ENCODE measurements at places on chromosomes 11 and 22.

DNA sequence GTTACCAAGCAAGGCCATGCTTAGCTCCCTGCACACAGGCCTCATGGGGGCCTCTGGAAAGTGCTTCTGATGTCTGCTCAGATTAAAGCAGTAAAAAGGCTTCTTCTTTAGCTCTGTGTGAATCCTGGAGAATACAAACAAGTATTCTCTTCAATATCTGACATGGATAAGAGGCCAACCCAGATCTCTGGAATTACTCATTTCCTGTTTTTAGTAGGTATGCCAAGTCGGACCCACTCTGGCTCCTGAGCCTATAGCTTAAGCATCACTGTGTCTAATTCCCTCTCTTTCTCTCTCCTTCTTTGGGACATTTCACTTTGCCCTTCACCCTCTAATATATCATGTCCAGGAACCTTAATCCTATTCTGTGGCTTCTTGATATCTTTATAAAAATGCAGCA lies 529.6 kb upstream of the CCDC90B start:
- DNase-seq, result no peak

DNA sequence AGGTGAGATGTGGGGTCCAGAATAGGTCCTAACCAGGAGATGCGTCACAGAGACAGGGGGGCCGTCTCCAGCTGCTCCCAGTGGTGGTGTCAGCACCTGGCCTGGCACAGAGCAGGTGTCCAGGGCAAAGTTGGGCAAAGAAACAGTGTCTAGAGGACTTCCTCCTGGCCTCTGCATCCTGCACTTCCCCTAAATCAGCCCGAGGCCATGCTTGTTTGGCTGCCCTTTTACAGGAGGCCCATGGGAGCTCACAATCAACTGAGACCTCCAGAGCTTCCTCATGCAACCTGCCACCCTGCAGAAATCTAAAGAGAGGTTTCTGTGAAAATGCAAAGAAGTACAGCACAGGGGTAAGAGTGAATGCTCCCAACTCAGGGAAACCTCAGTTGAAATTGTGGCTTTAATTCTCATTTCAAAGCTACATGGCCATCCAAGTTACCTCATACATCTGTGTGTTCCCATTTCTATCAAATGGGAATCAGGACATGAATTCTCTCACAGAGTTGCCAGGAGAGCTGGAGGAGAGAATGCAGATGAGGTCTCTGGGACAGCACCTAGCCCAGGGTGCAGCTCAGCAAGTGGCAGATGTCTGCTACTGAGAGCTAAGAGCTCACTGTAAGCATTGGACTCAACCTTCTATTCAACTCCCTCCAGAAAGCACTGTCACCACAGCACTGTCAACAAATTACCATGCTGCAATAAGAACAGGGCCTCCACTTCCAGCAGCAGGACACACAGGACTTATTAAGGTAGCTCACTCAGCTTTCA lies 32.6 kb downstream of the TCIRG1 start:
- no peak for DNase-seq

DNA sequence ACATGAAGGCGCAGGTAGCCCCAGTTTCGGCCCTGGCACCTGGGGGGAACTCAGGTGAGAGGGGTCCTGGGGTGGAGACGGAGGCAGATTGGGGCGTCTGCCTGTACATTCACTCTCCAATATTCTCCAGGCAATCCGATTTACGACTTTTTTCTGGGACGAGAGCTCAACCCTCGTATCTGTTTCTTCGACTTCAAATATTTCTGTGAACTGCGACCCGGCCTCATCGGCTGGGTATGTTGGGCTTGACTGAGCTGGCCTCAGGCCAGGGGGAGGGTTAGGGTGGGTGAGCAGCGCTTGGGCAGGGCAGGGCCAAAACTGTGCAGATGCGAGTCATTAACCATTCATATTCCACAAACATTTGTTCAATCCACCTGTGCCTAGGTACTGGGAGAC lies 1.7 kb downstream of the TM7SF2 start:
- DNase-seq, result no peak

DNA sequence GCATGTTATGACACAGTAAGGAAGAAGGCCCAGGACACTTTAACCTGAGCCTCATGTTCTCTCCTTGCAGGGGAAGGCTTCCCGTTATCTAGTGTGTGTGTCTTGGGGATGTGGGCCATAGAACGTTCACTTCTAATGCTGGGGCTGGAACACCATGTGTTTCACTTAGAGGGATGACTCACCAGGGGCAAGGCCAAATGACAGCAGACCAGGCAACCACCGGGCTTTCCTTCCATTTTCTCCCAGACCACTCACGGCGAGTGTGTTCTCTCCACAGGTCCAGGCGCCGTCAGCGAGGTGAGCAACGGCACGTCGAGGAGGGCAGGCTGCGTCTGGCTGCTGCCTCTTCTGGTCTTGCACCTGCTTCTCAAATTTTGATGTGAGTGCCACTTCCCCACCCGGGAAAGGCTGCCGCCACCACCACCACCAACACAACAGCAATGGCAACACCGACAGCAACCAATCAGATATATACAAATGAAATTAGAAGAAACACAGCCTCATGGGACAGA lies 964.4 kb downstream of the NTM start:
- no peak for DNase-seq

DNA sequence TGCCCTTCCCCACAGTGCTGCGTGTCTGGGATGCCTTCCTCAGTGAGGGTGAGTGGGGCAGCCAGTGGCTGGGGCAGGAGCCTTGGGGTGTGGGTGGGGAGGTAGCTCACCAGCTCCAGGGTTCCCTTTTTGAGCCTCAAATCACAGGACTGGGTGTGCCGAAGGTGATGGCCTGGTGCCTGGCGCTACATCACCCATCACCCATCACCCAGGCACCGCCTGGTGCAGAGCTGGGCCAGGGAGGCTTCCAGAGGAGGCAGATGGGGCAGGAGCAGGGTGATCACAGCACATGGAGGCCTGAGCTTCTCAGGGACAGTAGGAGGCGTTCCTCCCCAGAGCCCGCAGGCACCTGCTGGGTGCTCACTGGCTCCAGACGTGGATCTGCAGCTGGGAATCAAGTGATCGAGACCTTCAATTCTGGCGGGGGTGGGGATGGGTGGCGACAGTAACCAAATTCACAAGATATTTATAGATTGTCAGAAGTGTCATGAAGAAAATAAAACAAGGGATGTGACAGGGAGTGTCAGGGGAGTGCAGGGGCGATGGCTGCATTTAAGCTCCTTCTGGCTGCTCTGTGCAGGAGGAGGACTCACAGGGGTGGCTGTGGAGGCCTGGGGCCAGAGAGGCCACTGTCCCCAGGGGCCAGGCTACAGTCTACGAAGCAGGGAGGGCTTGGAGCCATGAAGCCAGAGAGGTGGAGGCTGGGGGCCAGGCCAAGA lies 3.2 kb downstream of the TBC1D10C start:
- no peak for DNase-seq

DNA sequence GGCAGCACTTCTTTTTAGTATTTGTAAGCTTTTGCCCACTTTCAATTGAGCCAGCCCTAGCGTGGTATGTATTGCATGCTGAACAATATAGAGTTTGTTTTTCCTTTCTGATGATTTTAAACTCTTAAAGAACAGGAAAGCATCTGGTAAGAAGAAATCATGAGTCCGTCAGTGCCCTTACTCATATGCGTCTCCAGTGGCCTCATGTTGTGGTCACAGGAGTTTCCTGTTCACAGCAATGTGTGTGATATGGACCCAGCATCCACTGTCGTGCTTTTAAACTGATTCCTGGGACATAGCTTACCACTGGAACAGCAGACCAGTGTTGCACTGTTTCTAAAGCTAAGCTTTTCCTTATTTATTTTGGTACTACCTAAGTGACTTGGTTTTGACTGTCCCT lies 40.1 kb downstream of the BID start:
- no peak for DNase-seq

DNA sequence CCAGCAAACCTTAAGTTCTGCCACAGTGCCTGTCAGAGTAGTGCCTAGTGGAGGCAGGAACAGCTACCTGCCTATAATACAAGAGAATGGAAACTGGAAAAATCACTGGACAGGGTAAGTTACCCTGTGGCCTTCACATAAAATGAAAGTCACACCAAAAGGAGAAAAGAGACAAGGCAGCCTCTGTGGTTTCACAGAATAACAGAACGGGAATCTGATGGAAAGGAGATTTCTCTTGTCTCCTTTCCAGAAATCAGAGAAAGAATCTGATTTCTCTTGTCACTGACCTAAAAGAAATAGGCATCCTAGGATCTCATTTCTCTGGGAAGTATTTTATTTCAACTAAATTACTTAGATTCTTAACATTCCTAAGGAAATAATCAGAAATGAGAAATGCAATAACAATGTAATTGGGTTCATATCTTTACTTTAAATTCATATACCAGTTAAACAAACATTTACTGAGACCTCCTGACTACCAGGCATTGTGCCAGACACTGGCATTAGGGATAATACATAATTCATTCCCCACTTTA lies 41.6 kb downstream of the PRCP start:
- peak; percentile 8 for DNase-seq

DNA sequence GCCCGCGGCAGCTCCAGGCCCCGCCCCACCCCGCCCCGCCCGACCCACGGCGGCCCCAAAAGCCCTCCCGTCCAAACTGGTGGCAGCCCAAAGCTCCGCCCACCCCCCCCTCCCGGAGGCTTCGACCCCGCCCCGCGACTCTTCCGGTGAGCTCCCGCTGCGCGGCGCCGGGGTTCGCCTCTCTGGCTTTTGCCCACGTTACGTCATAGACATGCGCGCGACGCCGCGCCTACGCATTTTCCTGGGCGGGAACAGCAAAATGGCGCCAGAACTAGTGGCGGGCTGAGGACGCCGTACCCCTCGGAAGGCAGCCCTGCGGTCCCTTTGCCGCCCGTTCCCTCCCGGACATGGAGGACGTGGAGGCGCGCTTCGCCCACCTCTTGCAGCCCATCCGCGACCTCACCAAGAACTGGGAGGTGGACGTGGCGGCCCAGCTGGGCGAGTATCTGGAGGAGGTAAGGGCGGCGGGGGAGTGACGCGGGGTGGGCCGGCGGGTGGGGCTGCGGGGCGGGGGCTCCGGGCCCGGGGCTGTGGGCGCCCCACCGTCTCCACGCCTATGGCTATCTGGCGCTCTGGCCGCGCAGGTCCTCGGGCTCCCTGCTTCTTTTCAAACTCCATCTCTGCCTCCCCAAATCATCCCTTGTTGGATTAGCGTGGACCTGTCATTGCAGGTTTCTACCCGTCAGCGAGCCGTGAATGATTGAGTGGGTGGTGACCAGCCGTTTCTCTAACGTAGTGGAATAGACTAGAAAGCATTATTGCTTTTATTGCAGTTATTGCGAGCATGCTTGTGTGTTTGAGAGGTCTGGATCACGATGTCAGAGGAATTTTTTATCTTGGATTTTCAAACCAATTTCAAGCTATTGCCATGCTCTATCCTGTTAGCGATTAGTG lies at the start of gene NCAPH2:
TSS of gene NCAPH2 (plus strand) at position 234 of the 894 bp plus-strand sequence. CDS start at position 348, 114 bp downstream.
- DNase-seq, result peak; percentile 94

DNA sequence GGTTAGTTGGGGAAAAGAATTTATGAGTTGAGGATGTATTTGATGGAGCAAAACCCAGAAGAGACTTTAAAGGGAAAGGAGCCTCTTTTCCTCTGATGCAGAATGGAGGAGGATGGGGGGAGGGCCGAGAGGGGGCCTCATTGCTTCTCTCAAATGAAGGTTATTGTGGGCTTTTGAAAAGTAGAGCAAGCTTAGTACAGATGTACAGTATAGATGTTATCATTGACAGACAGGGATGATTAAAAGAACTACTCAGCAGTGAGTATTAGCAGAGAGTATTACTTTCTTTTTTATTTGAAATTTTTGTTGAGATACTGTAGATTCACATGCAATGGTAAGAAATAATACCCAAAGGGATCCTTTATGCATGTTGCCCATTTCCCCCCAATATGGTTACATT lies 98.1 kb downstream of the TEAD1 start:
- no peak for DNase-seq

- no peak for DNase-seq
These were observed 77.9 kb downstream of the ST3GAL4 start for GRCh38 chr11:126433244-126433846.

DNA sequence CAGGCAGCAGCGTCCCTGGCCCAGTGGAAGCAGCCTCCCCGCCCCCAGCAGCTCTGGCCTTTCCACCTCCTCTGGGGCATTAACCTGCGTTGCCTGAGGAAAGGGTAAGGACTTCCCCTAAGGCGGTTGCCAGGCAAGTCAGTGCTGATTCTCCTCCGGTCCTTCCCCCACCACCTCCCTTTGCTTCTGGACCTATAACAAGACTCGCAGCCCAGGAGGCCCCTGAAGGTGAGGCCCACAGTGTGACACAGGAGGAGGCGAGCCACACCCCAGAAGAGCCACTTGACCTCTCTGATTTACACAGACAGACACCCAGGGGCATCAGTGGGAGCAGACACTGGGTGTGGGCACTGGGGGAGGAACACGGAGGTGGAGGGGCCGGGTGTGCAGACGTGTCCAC lies 35.4 kb downstream of the ASCL2 start:
- no peak for DNase-seq

- no peak for DNase-seq
These were observed 16.0 kb upstream of the KCNQ1OT1 start for GRCh38 chr11:2715716-2716350.

GRCh38 chr11:40166892-40167291 lies 1292.6 kb downstream of the LRRC4C start:
- DNase-seq, result no peak

GRCh38 chr22:33073989-33074418 lies 15.8 kb upstream of the SYN3 start:
- DNase-seq, result peak; percentile 8

DNA sequence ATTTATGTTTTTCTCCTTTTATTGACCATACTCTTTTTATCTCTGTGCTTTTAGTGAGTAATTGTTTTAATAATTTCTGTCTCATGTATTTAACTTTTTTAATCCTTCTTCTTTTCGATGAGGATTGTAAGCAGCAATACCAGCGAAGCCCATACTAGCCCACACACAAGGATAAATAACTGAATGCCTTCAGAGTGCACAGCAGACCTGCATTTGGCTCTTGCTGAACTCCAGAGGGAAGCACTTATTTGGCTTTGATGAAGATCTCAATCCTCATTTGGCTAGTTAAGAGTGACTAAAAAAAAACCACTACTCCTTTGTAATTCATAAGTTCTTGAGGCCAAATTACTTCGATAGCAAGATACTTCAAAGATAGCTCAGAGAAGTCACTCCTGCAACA lies 293.3 kb downstream of the METTL15 start:
- no peak for DNase-seq

GRCh38 chr11:112271242-112271641 lies 10.6 kb upstream of the PLET1 start:
- no peak for DNase-seq

Measured in A549 (cell line).